RCC 7860 (cell line): ENCODE measurements at places on chromosomes 2 and 18.

DNA sequence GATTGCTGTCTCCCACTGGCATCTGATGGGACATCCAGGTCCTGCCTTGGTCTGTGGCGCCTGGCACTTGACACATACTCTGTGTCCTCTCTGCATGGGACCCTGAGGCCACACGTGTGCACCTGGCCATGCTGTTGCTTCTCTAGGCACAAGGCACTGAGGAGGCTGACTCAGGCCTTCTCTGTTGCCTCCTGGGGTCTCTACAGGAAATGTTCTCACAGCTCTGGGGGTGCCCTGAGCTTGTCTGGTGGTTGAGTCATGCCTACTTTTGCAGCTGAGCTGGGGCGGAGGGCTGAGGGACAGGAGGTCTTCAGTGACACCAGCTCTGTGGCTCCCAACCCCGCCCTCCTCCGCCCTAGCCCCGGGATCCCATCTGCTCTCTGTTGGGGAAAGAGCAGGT lies 207.0 kb upstream of the HS6ST1 start:
- no peak for DNase-seq

GRCh38 chr18:9726175-9726574 lies 18.1 kb downstream of the RAB31 start:
- no peak for DNase-seq

- DNase-seq = no peak
These were observed 269.4 kb upstream of the RAB6C start for GRCh38 chr2:129709956-129710598.

DNA sequence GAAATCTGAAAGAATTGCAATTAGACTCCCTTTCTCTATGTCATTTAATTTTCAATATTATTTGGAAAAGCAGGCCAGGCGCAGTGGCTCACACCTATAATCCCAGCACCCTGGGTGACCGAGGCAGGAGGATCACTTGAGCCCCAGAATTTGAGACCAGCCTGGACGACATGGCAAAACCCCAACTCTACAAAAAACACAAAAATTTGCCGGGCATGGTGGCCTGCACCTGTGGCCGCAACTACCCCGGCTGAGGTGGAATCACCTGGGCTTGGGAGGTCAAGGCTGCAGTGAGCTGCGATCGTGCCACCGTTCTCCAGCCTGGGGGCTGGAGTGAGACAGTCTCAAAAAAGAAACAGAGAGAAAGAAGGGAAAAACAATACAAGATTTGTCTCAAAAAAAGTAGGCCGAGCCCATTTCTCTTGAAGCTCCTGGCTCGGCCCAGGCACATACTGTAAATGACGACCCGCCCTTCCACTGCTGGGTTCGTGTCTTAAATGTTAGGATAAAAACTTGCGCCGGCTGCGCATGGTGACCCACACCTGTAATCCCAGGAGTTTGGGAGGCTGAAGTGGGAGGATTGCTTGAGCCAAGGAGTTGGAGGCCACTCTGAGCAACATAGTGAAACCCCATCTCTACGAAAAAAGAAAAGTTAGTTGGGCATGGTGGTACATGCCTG lies 31.1 kb upstream of the GPC1 start:
- no peak for DNase-seq

DNA sequence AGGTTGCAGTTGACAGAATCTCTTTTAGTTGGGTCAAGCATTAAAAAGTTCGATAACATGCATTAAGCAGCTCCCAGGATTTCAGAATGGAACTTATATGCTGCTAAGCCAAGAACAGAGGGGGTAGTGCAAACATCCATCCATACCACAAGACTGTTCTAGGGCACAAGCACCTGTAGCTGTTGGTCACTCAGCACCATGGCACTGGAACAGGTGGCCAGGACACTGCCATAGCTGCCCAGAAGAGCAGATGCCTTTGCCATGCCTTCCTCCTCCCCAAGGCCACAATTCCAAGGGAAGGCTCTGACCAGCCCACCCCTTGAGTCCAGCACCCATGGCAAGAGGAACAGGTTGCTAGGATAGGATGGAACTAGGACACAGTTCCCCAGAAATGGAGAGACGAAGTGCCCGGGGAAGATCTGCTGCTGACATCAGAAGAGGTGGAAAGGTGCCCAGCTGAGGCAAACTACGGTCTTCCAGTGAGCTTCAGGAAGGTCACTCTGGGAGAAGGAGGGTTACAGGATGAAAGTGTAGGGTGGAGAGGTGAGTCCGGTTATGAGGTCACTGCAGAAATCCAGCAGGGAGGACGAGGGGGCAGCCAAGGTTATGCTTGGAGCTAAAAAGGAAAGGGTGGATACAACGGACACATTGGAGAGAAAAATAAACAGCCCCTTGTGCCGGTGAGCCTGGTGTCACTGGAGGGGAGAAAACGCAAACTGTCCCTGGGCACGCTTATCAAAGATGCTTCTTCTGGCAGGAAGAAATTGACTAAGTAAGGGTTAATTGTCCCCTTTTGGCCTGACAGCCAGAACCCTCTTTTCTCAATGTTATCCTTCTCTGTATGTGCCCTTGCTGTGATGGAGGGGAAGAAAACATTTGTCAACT lies 41.9 kb downstream of the C1QL2 start:
- DNase-seq = no peak

- DNase-seq = no peak
These were observed 38.6 kb upstream of the CHST9 start for GRCh38 chr18:27223526-27224291.
